ENCODE measurements at places on chromosomes 3 and 15. TPM values are rescaled to one million over a fixed set of nuclear protein-coding genes. Genes with fewer than 3 reads are reported as not detected.

PTH1R gene
- total RNA-seq = 14.5 TPM

PLCB2 gene
- 105 TPM for total RNA-seq

TMCO5A gene
- total RNA-seq = not detected

PATL2 gene
- total RNA-seq = 4.5 TPM

CADPS gene
- total RNA-seq = 2.7 TPM

SKOR1 gene
- total RNA-seq = 0.41 TPM

NR2E3 gene
- total RNA-seq = not detected

DNA sequence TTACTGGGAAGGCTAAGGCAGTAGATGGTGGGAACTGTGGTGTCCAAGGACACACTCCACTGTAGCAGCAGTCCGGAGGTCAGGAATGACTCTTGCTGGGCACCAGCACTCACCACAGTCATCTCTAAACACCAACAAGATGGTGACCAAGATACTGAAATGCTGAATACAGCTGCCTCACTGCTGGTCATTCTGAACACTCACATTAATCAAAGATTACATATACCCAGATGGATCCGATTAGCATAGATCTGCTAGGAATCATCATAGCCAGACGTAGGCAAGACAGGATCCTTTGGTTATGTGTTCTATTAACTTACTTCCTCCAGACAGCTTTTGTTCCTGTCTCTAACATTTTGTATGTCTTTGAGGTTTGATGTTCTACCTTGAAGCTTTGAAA lies 134.9 kb upstream of the BFSP2 start:
- no peak overlapping the region for H3K4me3 ChIP-seq
- no peak for DNase-seq
- no peak overlapping the region for H3K27ac ChIP-seq
- H3K4me1 ChIP-seq = peaks cover 5% of the 10 kb centered on the region

DNA sequence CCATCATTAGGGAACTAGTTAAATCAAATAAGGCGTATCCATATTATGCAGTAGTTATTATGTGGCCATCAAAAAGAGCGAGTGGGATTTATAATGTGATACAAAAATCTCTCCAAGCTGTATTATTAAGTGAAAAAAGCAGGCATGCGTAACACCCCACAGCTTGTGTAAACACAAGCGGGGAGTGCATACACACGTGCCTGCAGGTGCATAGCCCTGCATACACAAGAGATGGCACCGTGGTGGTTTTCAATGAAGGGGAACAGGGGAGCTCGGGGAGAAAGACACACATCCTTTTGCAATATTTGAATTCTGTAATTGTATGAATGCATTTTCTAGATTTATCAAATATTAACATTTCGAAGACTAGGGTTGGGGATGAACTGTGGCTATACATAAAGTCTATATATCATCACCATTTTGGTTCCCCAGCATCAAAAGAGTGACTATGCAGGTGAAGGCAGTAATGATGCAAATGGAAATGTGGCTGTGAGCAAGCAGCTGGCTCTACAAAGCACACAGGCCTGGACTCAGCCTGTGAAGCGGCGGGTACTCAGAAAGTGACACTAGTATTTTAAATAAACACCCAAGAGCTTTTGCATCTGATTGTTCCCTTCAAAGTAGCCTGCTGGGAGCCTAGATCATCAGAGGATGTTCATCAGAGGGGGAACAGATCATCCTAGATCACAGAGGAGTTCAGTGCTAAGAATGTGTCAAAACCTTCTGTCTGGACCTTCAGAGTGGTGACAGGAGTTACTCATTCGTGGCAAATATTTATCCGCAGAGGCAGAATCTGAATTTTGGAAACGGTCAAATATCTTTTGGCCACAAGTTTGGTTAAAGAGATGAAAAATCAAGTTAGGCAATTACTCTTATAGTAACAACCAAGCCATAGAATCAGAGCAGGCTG lies 9.4 kb upstream of the KIF7 start:
- peak overlapping the region; percentile 57 for H3K4me3 ChIP-seq
- H3K36me3 ChIP-seq = no peaks in the 10 kb centered on the region
- H3K4me1 ChIP-seq = peaks cover 21% of the 10 kb centered on the region
- peak overlapping the region; percentile 84 for H3K27ac ChIP-seq

DNA sequence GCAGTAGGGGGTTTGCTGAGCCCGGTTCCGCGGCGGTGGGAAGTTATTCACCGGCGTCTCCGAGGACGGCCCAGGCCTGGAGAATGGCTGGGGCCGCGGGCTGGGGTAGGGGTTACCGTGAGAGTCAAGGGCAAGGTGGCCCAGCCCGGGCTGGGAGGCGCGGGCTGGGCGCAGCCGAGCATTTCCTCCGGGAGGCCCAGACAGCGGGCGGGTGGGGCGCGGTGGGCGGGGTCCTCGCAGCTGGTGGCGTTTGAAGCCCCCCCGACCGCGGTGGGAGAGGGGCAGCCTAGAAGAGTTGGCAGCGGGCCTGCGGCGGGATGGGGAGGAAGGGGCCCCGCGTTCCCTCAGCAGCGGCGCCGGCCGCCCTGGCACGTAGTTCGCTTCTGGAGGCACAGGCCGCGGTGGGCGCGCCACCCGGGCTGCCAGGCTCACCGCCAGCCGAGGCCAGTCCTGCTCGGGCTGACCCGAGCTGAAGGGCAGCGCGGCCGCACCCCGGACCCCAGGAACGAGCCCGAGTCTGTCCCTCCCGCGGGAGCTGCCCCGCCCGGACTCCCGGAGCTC lies 960 bp upstream of the KLF13 start:
- H3K27ac ChIP-seq = peak overlapping the region; percentile 100
- peaks cover 7% of the 10 kb centered on the region for H3K36me3 ChIP-seq
- H3K27me3 ChIP-seq = no peaks in the 10 kb centered on the region
- H3K4me1 ChIP-seq = peaks cover 35% of the 10 kb centered on the region

DNA sequence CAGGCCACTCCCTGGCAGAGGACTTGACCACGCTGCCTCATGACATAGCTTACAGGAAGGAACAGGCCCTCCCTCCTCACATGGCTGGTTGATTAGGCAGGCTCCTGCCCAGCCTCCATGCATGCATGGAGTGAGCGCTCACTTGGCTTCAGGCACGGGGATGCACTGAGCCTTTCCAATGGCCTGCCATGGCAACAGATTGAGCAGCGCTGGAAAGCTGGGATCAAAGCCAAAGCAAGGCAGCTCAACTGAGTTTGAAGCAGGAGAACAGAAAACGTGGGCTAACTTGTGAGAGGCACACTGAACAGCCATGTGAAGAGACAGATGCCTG lies 5.9 kb upstream of the GRAMD2A start:
- no peaks in the 10 kb centered on the region for H3K27me3 ChIP-seq
- H3K36me3 ChIP-seq = peaks cover 98% of the 10 kb centered on the region
- peaks cover 21% of the 10 kb centered on the region for H3K4me1 ChIP-seq
- H3K4me3 ChIP-seq = no peak overlapping the region
- H3K27ac ChIP-seq = no peak overlapping the region

DNA sequence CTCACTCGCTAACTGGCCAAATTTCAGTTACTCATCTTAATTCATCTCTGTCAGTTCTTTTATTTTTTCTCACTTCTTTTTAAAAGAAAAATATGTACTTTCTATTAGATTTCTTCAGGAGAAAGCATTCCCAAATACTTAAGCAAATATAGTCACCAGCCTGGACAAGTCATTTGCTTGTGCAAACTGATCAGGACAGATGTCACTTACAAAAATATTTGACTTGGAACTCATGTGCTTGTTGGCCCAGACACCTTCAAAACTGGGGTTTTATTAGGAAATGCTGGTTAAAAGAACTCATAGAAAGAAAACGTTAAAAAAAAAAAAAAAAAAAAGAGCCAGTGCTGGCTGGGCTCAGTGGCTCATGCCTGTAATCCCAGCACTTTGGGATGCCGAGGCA lies 31.3 kb upstream of the FOXP1 start:
- DNase-seq = no peak
- no peak overlapping the region for H3K4me3 ChIP-seq
- no peaks in the 10 kb centered on the region for H3K36me3 ChIP-seq
- H3K27me3 ChIP-seq = no peaks in the 10 kb centered on the region
- no peak overlapping the region for H3K27ac ChIP-seq

DNA sequence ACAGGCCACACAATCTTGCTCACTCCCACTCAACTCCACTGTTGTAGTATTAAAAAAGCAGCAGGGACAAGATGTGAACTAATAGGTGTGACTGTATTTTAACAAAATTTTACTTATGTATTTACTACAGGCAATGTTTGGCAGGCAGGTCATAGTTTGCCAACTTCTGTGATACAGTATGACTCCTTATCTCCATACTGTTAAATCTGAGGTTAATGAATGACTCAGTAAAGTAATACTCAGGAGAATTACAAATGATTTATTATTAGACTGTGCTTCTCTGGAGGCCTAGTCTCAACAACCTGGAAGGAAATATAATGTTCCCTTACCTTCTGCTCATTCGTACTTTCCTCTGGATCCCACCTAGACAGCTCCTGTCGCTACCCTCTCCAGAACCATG lies 258.6 kb upstream of the KCNMB2 start:
- no peaks in the 10 kb centered on the region for H3K27me3 ChIP-seq
- H3K4me3 ChIP-seq = no peak overlapping the region
- no peak for DNase-seq
- no peaks in the 10 kb centered on the region for H3K4me1 ChIP-seq
- H3K27ac ChIP-seq = no peak overlapping the region

- no peak overlapping the region for H3K27ac ChIP-seq
- DNase-seq = no peak
- H3K36me3 ChIP-seq = no peaks in the 10 kb centered on the region
Measured at GRCh38 chr3:164222197-164222596, 856.1 kb downstream of the SI start.

DNA sequence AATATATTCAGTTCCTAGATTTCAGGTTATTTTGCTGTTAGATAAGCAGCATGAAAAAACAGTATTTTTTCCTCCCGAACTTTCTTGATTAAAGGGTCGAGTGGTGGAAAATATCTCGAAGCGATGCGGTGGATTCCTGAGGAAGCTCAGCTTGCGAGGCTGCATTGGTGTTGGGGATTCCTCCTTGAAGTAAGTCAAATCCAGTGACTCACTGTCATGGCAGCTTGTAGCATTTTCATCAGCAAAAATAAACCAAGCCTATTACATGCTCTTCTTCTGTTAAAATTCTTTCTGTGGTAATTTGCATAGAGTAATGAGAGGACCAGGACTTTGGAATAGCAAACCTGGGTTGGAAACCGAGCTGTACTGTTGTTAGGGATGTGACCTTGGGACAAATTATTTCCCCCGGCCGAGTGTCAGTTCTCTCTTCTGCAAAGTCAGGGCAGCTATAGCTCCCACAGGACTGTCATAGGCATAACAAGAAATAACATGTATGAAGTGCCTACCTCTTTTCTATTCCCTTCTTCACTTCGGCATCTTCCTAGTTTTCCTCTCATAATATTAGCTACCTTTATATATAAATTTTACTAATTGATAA lies 75.6 kb downstream of the UBP1 start:
- no peak overlapping the region for H3K27ac ChIP-seq
- no peaks in the 10 kb centered on the region for H3K36me3 ChIP-seq
- no peaks in the 10 kb centered on the region for H3K27me3 ChIP-seq
- DNase-seq = no peak
- H3K4me1 ChIP-seq = no peaks in the 10 kb centered on the region

GRCh38 chr15:92963794-92964193 lies 63.7 kb downstream of the CHD2 start:
- no peak overlapping the region for H3K4me3 ChIP-seq
- peaks cover 17% of the 10 kb centered on the region for H3K4me1 ChIP-seq
- H3K36me3 ChIP-seq = peaks cover 87% of the 10 kb centered on the region

DNA sequence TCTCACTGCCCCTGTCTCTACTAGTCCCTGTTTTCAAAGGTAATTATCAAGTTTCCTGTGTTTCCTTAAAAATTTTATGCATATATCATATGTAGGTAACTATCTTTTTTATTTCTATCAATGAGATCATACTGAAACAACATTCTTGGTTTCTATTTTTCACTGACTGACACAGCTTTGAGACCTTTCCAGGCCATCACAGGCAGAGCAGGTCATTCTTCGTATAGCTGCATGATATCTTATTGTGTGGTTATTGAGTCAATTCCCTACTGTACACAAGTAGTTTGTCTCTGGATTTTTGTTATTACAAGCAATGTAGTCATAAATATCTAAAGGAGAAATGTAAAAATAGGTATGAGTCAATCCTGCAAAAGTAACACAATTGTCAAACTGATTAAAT lies 169.6 kb downstream of the CFAP20DC start:
- no peak overlapping the region for H3K27ac ChIP-seq
- no peak for DNase-seq
- H3K27me3 ChIP-seq = no peaks in the 10 kb centered on the region
- H3K36me3 ChIP-seq = no peaks in the 10 kb centered on the region
- no peak overlapping the region for H3K4me3 ChIP-seq

DNA sequence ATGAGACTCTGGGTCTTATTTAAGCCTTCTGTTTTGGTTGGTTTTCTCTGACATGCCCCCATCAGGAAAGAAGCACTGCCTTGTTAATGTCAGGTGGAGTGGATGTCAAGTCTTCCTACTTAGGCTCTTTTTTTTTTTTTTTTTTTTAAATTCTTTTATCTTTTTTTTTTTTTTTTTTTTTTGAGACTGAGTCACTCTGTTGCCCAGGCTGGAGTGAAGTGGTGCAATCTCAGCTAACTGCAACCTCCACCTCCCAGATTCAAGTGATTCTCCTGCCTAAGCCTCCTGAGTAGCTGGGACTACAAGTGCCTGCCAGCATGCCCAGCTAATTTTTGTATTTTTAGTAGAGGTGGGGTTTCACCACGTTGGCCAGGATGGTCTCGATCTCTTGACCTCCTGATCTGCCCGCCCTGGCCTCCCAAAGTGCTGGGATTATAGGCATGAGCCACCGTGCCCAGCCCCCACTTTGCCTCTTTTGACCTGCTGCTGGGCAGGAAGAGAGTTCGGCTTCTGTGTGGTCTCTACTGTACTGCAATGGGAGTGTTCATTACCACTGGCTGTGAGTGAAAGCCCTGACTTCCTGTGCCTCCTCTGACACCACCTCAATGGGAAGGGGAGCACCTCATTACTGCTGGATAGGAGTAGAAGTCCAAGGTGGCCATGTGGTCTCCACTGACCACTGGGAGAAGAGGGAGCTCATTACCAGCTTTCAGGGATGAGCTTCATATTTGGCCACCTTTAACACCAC lies 10.9 kb downstream of the CTDSPL start:
- no peak overlapping the region for H3K27ac ChIP-seq
- no peak for DNase-seq
- H3K27me3 ChIP-seq = no peaks in the 10 kb centered on the region
- H3K4me3 ChIP-seq = no peak overlapping the region
- H3K4me1 ChIP-seq = no peaks in the 10 kb centered on the region

DNA sequence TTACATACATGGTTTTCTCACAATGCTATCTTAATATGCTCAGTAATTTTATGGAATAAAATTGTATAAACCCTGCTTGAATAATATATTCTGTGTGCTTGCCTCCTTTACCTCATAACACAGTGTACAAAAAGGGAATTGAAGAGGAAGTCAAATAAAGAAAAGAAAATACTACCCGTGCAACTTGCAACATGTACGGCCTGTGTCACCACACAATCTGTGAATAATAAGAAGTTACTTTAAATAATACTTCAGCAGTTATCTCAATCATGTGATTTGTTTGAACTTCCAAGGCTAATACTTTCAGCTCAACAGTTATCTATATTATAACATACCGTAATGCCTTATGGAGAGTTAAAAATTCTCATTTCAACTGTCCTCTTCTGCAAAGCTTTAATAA lies 58.1 kb upstream of the SATB1 start:
- no peak for DNase-seq
- H3K4me1 ChIP-seq = no peaks in the 10 kb centered on the region
- H3K36me3 ChIP-seq = no peaks in the 10 kb centered on the region
- H3K27ac ChIP-seq = no peak overlapping the region

- H3K27ac ChIP-seq = no peak overlapping the region
- H3K27me3 ChIP-seq = no peaks in the 10 kb centered on the region
- no peak overlapping the region for H3K4me3 ChIP-seq
Measured at GRCh38 chr3:194325424-194326153, 25.5 kb downstream of the CPN2 start.

- DNase-seq = no peak
- H3K27ac ChIP-seq = no peak overlapping the region
- no peaks in the 10 kb centered on the region for H3K27me3 ChIP-seq
- H3K4me1 ChIP-seq = no peaks in the 10 kb centered on the region
- no peaks in the 10 kb centered on the region for H3K36me3 ChIP-seq
- no peak overlapping the region for H3K4me3 ChIP-seq
Measured at GRCh38 chr15:98124581-98124980, 164.1 kb downstream of the ARRDC4 start.

Measured in lower lobe of right lung (tissue), 2 donors.